Stimulated activated CD4-positive, alpha-beta T cell treated with anti-CD3 and anti-CD28 coated beads, Interleukin-15, amount 100 ng/mL, for 48 hours (primary cell): ENCODE measurements at places on chromosomes 6 and 20.

- DNase-seq: no peak
Measured at GRCh38 chr6:106963544-106963943, 11.0 kb downstream of the CD24 start.

- no peak for DNase-seq
Measured at GRCh38 chr20:19593762-19594161, 164.3 kb upstream of the RIN2 start.

DNA sequence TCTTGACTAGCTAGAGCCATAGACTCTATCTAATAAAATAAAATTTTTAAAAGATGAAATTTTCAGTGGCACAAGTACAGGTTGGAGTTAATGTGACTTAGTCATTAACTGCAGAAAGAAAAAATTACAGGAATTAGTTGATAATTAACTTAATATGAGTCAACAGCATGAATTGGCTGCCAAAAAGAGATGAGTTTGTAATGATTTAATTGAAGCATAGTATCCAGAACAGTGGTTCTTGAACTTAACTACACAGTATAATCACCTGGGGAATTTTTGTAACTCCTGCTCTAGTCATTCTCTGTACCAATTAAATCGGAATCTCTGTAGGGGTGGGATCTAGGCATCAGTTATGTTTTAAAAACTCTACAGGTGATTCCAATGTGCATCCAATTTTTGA is 46.3 kb upstream of the HMGN3 start:
- DNase-seq: no peak

GRCh38 chr6:147855803-147856482 is 347.5 kb downstream of the SAMD5 start:
- DNase-seq: no peak

DNA sequence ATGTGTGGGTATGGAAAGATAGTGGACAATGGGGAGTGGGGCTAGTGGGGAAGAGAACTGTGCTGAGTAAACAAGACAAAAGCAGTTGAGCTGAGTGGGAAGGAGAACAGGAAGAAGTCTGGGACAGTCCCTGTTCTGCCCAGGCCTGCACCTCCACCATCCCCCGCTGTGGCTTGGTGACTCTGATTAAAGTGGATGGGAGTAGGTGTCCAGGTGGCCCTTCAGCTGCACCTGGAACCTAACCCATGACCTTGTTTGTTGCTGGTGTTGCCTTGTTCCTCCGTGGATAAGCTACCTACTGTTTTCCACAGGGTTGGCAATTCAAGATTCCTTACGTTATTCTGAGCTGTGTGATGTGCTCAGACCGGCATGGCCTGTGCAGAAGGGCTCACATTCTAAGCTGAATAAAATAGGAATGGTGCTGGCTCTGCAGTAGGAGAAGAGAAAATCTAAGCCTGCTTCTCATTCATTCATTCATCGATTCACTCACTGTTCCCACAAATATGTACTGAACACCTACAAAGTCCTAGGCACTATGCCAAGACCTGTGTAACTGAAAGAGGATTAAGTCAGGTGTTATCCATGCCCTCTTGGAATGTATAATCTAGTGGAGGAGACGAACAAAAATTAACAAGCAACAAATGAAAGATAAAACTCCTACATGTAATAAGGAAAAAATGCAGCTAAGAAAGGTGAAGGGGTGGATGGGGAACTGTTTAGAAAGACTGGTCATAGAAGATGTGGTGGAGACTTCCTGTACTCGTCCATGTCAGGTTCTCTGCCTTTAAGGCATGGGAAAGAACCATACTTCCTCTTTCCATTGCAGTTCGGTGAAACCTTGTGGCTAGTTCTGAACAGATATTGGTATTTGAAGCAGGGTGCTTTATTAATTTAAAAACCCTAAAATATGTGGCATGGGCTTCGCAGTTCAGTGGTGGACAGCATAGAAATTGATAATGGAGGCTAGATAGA is 10.1 kb upstream of the CALHM6 start:
- no peak for DNase-seq
